Uterus (tissue), 4 donors: ENCODE measurements at places on chromosomes 7 and 10. TPM values are rescaled to one million over a fixed set of nuclear protein-coding genes. Genes with fewer than 3 reads are reported as not detected.

BLOC1S2 gene
- total RNA-seq: 19.9 TPM

FANK1 gene
- 6.8 TPM for total RNA-seq

ASIC3 gene
- 1.3 TPM for total RNA-seq

TEX36 gene
- 0.49 TPM for total RNA-seq

EPDR1 gene
- 25.1 TPM for total RNA-seq

CDHR1 gene
- 1.5 TPM for total RNA-seq

CDK13 gene
- total RNA-seq: 48.5 TPM

ASB10 gene
- not detected for total RNA-seq
